ENCODE measurements at places on chromosomes 16 and 17. TPM values are rescaled to one million over a fixed set of nuclear protein-coding genes. Genes with fewer than 3 reads are reported as not detected.

The SAP30BP gene
- total RNA-seq, result 81.4 TPM

The CYTH1 gene
- 184 TPM for total RNA-seq

The NT5C3B gene
- 29.0 TPM for total RNA-seq

The ABCC11 gene
- 0.15 TPM for total RNA-seq
